ENCODE measurements at places on chromosomes 13 and 19.
A peak's percentile ranks its signal among the peaks of the same experiment; 100 is the strongest.

DNA sequence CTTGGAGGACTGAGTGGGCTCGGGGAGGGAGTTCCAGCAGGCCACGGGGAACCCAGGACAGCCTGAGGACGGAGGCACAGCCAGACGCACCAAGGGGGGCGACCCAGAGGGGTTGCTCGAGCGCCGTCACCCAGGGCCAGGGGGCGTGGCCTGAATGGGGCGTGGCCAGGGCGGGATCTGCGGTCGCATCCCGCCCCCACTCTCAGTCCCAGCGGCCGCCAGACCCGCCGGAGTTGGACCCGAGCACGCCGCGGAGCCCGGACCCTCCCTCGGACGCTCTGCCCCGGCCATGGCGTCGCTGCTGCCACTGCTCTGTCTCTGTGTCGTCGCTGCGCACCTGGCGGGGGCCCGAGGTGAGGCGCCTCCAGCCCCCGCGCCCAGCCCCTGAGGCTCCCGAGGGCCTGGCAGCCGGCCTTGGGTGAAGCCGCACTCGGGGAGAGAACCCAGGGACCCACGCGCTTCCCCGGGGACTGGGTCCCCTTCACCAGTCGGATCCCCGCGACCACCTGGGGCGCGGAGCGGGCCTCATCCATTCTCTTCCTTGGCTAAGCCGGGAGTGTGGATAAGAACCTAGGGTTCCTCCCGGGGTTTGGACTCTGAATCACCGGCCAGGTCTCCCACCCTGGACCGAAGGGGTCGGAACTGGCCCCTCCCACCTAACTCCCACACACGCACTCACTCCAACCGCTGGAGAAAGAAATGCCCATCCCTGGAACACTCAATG, at the start of gene CILP2:
CILP2 (plus strand) TSS at position 205 of the 724 bp plus-strand sequence; CDS start at position 290, 85 bp downstream.
- no peaks in the 10 kb centered on the region for H3K36me3 ChIP-seq
- H3K4me1 ChIP-seq, result peaks cover 37% of the 10 kb centered on the region
- H3K4me3 ChIP-seq, result no peak within 1 kb of the TSS

DNA sequence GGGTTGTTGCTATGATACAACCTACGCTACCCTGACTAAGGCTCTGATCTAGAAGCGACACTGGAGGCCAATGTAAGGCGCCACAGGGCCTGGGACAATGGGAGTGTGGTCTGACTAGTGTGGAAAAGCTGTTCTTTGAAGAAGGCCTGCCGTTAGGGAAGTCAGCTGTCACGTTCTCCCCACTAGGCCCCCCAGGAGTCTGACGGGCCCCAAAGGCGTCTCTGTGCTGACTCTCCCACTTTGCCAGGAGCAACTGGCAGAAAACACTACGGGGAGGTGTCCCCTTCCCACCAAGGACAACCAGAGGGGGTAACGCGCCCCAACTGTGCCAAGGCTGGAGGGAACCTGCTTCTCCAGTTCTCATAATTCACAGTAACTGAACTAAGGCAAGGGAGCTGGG, 25.3 kb upstream of the EIF3G start:
- peaks cover 72% of the 10 kb centered on the region for H3K36me3 ChIP-seq
- peaks cover 52% of the 10 kb centered on the region for H3K4me1 ChIP-seq
- peak overlapping the region; percentile 100 for H3K27ac ChIP-seq
- no peaks in the 10 kb centered on the region for H3K27me3 ChIP-seq

DNA sequence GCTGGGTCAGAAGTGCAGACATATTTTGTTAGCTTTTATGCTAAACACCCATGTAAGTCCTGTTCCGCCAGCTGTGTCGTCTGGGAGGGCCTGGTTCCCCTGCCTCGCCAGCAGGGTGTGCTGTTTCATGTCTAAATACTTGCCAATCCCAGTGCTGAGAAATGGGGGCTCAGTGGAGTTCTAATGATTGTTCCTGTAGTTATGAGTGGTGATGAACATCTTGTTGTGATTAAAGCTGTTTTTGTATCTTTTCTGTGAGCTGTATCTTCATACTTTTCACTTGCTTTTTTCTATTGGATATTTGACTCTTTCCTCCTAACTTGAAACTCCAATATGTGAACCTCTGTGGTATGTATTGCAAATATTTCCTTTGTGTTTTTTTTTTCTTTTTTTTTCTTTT, 32.7 kb downstream of the KDM4B start:
- peaks cover 5% of the 10 kb centered on the region for H3K4me1 ChIP-seq
- H3K36me3 ChIP-seq, result peaks cover 12% of the 10 kb centered on the region
- H3K4me3 ChIP-seq, result no peak overlapping the region
- H3K27me3 ChIP-seq, result no peaks in the 10 kb centered on the region
- peak; percentile 45 for DNase-seq
- no peak overlapping the region for H3K27ac ChIP-seq

DNA sequence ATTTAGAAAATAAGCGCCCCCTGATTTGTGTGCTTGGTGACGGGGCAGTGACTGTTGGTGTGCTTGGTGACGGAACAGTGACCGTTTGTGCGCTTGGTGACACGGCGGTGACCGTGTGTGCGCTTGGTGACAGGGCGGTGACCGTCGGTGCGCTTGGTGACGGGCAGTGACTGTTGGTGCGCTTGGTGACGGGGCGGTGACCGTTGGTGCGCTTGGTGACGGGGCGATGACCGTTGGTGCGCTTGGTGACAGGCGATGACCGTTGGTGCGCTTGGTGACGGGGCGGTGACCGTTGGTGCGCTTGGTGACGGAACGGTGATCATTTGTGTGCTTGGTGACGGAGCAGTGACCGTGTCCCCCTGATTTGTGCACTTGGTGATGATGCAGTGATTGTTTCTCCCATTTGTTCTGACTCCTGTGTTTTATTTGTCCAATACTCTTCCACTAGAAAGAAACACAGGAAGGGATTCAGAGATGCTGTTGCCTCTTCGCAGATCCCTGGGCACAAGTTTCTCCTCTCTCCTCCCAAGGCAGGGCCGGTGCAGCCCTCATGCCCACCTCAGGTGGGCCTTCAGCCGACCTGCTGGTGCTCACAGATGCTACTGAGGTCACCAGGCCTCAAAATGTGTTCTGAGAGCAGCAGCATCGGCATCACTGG, 128.3 kb downstream of the ATP11A start:
- H3K4me1 ChIP-seq, result no peaks in the 10 kb centered on the region
- DNase-seq, result no peak
- H3K27ac ChIP-seq, result no peak overlapping the region
- peaks cover 54% of the 10 kb centered on the region for H3K36me3 ChIP-seq

DNA sequence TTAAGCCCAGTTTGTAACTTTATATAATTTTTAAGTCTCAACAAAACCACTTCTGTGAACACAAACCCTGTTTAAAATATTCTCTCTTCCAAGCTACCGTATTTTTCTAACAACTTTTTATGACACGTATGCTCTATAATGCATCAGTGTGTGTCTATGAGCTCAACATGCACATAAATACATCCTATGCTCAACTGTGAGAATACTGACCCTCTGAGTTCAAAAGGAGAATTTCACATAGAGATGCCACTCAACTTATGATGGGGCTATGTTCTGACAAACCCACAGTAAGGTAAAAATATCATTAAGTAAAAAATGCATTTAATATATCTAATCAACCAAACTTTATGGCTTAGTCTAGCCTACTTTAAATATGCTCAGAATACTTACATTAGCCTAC, 1139.7 kb upstream of the SPRY2 start:
- no peaks in the 10 kb centered on the region for H3K4me1 ChIP-seq
- no peaks in the 10 kb centered on the region for H3K27me3 ChIP-seq
- H3K36me3 ChIP-seq, result no peaks in the 10 kb centered on the region
- H3K4me3 ChIP-seq, result no peak overlapping the region

- no peak for DNase-seq
- H3K36me3 ChIP-seq, result no peaks in the 10 kb centered on the region
- H3K27ac ChIP-seq, result no peak overlapping the region
- no peaks in the 10 kb centered on the region for H3K4me1 ChIP-seq
- no peak overlapping the region for H3K4me3 ChIP-seq
Measured at GRCh38 chr13:107144432-107144831, 576.5 kb upstream of the ARGLU1 start.

- H3K27ac ChIP-seq, result no peak within 1 kb of the TSS
- peak within 1 kb of the TSS; percentile 39 for H3K4me3 ChIP-seq
- peaks cover 6% of the 10 kb centered on the region for H3K36me3 ChIP-seq
- DNase-seq, result peak; percentile 24
Measured at GRCh38 chr19:9362905-9363304, at the start of gene ZNF177. Gene ZNF177 (plus strand): TSS chr19:9363013. CDS start chr19:9378312, 15,299 bp downstream.

DNA sequence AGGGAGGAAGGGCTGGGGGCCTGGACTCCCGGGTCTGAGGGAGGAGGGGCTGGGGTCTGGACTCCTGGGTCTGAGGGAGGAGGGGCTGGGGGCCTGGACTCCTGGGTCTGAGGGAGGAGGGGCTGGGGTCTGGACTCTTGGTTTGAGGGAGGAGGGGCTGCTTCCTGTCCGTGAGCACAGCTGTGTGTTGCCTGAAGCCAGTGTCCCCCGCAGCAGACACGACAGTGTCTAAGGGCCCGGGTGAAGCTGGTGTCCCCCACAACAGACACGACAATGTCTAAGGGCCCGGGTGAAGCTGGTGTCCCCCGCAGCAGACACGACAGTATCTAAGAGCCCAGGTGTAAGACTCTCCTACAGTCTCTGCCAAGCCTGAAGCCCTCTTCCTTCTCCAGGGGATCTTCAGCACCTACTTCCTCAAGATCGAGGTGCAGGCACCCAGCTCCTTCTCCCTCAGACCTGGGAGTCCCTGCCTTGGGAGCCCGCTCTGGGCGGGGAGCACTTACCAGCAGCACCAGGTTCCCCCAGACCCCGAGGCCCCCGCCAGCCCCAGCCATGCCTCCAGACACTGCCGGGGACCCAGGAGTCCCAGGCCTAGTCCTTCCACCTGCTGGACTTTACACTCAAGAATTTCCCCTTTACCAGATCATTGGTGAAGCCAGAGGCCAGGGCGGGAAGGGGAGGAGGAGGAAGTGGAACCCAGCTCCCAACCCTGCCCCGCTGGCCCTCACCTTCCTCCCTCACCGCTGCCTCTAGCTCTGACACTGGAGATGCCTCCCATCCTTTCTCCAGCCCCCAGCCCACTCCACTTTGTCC, at the start of gene PTPRH:
PTPRH (minus strand) TSS at position 622 of the 813 bp plus-strand sequence; CDS start at position 554, 68 bp downstream.
- H3K27me3 ChIP-seq, result peaks cover 54% of the 10 kb centered on the region
- no peak within 1 kb of the TSS for H3K4me3 ChIP-seq
- DNase-seq, result no peak
- no peak within 1 kb of the TSS for H3K27ac ChIP-seq

GRCh38 chr19:34274284-34274826, 20.0 kb downstream of the GARRE1 start:
- DNase-seq, result no peak
- H3K36me3 ChIP-seq, result peaks cover 42% of the 10 kb centered on the region
- peaks cover 53% of the 10 kb centered on the region for H3K4me1 ChIP-seq
- H3K27ac ChIP-seq, result no peak overlapping the region

GRCh38 chr19:30854207-30854606, 482.0 kb downstream of the ZNF536 start:
- no peaks in the 10 kb centered on the region for H3K36me3 ChIP-seq
- no peak overlapping the region for H3K27ac ChIP-seq
- H3K27me3 ChIP-seq, result no peaks in the 10 kb centered on the region
- H3K4me3 ChIP-seq, result no peak overlapping the region
- no peak for DNase-seq

DNA sequence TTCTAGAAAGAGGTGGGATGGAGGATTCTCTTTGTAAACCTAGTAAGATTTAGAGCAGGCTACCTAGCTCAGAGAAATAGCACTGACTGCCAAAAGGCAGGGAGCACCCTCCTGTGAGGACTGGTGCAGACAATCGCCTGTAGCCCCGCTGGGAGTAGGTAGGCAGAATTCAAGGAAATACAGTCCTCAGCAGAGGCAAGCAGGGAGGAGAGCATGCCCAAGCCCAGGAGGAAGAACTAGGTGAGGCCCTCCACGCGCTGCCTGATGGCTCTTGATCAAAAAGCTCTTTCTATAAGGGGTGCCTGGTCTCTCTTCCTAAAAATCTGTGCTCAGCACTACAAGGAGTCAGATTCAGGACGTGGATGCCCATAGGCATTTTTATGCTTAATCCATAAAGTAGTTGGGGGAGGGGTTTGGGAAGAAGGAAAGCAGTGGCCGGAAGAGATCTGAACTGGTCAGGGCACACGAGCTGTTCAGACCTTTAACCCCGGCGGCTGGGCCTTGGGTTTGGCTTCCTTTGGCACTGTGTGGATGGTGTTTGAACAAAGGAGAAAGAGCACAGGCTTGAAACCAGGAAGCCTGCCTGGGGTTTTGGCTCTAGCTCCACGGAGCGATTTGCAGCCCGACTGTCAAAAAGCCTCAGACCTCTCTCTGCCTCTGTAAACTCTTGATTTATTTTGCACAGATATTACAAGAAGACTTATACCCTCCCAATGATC, 320.6 kb downstream of the FOXO1 start:
- H3K4me1 ChIP-seq, result no peaks in the 10 kb centered on the region
- no peak overlapping the region for H3K27ac ChIP-seq

DNA sequence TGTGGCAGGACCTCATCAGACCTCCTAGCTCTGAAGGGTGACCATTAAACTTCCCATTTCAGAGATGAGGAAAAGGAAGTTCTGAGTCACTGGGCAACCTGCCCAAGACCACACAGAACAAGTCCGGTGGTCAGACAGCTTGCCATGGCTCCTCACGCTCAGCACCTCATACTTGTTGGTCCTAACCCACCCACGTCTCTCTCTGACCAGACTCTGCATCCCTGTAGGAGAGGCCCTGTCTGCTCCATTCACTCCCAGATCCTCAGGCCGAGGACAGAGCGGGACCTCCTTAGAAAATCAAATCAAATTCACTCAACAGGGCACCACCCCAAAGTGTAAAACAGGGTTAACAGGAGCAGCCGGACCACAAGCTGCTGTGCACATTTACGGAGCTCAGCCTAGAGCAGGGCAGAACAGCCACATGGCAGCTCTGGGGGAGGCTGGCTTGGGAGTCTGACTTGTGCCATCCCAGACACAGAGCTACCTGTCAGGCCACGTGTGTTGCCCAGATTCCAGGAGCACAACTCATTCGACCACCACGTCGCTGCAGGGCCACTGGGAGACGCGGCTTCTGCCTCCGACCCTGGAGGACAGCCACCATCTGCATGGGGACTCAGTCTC, 1.7 kb downstream of the MIER2 start:
- H3K4me3 ChIP-seq, result peak overlapping the region; percentile 80
- peak overlapping the region; percentile 35 for H3K27ac ChIP-seq
- no peak for DNase-seq
- H3K36me3 ChIP-seq, result peaks cover 22% of the 10 kb centered on the region

GRCh38 chr13:23990455-23990854, 93.2 kb upstream of the C1QTNF9B start:
- H3K4me1 ChIP-seq, result peaks cover 3% of the 10 kb centered on the region
- no peak for DNase-seq
- H3K36me3 ChIP-seq, result no peaks in the 10 kb centered on the region

- no peak overlapping the region for H3K27ac ChIP-seq
- H3K4me1 ChIP-seq, result no peaks in the 10 kb centered on the region
- no peak for DNase-seq
- no peaks in the 10 kb centered on the region for H3K27me3 ChIP-seq
- no peaks in the 10 kb centered on the region for H3K36me3 ChIP-seq
Measured at GRCh38 chr13:22993148-22993547, 187.6 kb upstream of the SGCG start.

GRCh38 chr19:54257116-54257480, at the start of gene LILRB5:
Gene LILRB5 (minus strand): TSS chr19:54257273. CDS start chr19:54257193, 80 bp downstream.
- peaks cover 49% of the 10 kb centered on the region for H3K27me3 ChIP-seq
- H3K27ac ChIP-seq, result no peak within 1 kb of the TSS
- no peak for DNase-seq
- no peaks in the 10 kb centered on the region for H3K36me3 ChIP-seq

All from activated naive CD4-positive, alpha-beta T cell treated with anti-CD3 and anti-CD28 coated beads, Interleukin-2, amount 10 ng/mL, durations not matched to agents 7 days and 5 days (primary cell).